Kidney epithelial cell (primary cell): ENCODE measurements at places on chromosomes 7 and 10. TPM values are rescaled to one million over a fixed set of nuclear protein-coding genes. Genes with fewer than 3 reads are reported as not detected.
A peak's percentile ranks its signal among the peaks of the same experiment; 100 is the strongest.

DNA sequence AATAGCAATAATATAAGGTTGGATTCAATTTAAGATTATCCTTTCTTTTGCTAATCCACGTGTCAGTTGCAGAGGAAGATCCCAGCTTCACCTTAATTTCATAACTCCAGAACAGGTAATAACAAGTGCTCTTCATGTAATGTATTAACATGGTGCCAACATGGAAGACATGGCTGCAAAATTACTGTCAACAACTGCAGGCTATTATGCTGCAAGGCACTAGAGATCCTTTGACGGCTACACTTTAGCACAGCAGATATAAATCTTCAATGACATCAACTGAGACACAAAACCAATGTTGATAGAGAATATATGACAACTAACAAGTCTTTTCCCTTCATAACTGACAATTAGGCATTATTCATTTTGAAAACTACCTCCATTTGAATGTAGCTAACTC lies 96.1 kb downstream of the RNF133 start:
- DNase-seq, result no peak

DNA sequence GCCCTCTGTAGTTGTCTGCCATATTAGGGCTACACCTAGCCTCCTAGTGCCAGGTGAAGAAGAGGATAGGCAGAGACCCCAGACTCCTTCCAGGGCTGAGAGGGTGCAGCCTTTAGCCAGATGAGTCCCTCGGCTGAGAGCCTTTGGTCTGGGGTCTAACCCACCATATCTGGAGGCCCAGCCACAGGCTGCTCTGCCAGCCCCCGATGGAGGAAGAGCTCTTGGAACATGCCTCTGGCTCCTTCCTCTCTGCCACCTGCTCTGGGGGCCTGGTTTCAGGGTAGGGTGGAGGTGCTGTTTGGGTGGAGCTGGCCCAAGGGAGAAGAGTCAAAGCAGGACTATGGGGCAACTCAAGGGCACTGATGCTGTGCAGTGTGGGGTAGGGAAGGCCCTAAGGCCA lies 1.4 kb downstream of the LRRC18 start:
- no peak for DNase-seq

DNA sequence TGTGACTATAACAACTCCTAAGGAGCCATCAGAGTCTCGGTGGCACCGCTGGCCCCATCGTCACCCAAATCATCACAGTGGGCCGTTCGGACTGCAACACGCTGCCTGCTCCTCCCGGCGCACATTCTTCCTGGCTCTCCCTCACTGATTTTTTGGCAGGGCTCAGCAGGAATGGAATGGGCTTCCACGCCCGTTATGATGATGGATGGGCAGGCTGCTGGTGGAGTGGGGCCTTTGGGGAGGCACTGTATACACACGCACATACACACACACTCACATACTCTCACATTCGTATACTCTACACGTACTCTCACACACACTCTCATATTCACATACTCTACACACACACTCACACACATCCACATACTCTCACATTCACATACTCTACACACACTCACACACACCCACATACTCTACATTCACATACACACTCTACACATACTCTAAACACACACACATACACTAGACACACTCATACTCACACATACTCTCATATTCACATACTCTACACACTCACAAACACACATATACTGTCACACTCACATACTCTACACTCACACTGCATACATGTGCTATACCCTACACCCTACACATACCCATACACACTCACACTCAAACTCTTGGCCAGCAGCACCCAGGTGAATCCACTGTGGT lies 99.8 kb downstream of the KCNMA1 start:
- no peak for DNase-seq

DNA sequence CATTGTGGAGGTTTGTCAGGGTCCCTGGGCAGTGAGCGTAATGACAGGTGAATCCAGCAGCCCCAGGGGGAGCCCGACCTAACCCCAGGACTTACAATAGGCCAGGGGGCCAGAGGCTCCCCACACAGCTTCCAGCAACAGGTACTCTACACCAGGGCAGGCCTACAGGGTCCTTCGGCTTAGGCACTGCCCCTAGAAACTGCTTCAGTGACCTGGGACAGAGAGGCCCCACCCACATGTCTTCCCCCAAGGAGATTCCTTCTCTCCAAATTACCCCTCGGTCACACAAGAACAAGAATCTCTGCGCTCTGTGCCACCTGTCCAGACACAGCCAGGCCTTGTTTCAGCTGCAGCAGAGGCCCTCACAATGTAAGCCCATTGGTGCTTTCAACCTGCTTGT lies 24.4 kb downstream of the SKIDA1 start:
- no peak for DNase-seq

DNA sequence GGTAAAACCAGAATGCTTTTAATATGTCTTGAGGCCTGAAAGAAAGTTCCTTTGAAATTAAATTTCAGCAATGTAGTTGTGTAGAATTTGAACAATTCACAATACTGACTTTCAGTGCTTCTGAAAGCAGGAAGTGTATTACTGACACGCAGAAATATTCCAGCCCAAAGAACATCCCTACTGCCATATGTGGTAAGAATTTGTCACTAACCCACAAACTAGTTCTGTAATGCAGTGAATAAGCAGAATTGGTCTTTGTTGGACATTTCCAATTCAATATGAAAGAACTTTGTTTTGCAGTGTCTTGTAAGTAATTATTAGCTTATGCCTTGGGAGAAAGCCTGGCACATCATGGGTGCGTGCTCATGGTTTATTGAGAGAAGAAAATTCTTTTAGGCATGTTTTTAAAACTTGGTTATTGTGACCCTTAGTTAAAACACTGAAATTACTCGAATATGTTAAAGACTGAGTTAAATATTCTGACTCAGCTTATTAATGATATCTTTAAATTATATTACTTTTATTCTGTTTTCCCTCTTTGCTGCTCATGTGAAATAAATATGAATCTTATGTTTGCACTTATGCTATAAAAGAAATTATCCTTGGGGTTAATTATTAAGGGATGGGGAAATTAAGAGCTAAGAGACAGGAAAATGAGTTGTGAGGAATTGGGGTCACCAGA lies 33.4 kb downstream of the PTPN12 start:
- peak; percentile 35 for DNase-seq

The INA gene
- 8.1 and 9.2 TPM in 2 replicates for total RNA-seq

The HPSE2 gene
- not detected in 2 replicates for total RNA-seq

The DRGX gene
- not detected in 2 replicates for total RNA-seq
